Lower leg skin (tissue), 4 donors: ENCODE measurements at places on chromosomes 1 and 21.
A peak's percentile ranks its signal among the peaks of the same experiment; 100 is the strongest.

GRCh38 chr1:38925391-38925790 lies 16.2 kb downstream of the RHBDL2 start:
- DNase-seq, result no peak

- no peak for DNase-seq
Observed at GRCh38 chr1:26066857-26067256, 573 bp downstream of the TRIM63 start.

DNA sequence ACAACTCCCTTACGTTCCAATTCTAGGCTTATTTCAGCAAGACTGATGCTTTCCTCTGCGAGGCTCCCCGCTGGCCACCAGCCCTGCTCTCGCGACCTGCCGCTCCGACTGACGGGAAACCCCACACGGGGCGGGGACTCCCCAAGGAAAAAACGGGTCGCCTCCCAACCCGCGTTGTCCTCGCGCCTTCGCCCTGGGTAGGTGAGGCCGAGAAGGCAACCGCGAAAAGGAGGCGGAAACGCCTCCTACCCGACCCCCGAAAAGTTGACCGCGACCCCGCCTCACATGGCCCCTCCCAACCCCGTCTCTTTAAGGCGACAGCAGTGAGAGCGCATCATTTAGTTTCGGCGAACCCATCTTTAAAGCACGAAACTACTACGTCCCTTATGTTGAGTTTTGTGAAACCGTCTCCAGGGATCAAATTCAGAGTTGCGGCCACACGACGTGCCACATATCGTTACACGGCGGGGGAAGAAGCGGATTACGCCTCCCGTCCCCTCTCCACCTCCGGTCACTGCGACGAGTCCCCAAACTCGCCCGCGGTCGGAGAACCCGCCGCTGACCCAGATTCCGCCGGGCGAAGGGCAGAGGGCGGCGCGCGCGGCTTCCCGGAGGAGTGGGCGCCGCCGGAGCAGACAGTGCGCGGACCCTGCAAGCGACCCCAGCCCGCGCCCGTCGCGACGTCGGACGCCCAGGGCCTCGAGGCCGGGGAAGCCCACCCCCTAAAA lies 1.2 kb downstream of the ANP32E start:
- DNase-seq, result peak; percentile 83

DNA sequence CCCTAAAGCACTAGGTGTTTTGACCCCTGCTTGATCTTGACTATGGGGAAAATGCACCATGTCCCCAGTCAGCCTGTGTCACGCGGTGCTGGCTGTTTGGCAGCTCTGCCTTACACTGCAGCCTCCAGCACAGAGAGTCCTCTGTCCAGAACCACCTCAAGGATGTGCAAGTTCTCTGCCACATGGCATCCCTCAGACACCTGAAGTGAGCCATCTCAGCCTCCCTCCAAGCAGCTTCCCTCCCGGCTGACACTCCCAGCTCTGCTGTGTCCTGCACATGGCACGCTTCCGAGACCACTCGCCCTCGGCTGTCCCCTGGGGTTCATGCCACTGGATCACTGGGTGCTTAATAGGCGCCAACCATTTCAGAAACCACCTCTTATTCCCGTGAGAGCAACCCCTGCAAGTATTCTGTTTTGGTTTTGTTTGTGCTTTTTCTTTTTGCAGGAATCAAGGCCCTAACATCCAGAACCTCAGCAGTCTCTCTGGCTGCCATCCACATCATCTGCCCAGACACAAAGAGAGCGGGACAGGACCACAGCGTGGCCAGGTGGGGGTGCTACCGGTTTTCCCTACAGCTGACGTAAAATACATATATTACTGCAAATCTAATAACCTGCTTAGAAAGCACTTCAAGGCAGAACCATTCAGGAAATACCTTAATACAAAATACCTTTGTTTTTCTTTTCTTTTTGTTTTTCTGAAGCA lies 45.7 kb downstream of the CAPZB start:
- DNase-seq, result no peak

DNA sequence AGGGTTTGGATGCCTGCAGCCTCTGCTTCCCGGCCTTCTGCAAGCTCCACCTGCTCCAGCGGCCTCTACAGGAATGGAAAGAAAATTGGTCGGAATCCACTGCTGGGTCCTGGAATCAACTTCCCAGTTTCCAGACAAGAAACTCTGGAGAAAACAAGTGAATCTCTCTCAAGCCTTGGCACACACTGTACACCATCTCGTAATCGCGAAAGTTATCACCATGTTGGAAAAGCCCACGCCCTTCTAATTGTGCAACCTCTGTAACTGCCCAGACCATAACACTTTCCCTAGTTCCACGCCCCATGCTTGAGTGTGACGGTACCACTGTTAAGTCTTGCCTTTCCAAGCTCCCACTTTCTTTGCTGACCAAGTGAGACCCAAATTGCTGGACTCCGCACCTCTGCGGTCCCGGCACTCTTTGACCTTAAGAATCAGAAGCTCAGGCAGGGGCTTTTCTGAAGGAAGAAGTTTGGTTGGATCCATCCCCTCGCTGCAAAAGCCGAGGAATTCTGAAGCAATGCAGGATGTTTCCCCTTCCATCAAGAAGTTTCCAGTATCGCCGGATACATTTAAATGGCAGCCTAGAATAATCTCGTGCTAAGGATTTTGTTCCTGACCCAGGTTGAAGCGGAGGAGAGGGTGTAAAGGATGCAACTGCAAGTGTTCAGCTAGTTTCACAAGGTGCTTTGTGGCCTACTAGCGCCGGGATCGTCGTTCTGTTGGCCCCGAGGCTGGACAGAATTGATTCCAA lies 6.2 kb downstream of the NR5A2 start:
- DNase-seq, result no peak
